ENCODE measurements at places on chromosomes 3 and 15. TPM values are rescaled to one million over a fixed set of nuclear protein-coding genes. Genes with fewer than 3 reads are reported as not detected.

GRCh38 chr3:14319654-14320182, 82.7 kb upstream of the SLC6A6 start:
- no peak for DNase-seq
- H3K27ac ChIP-seq, result no peak overlapping the region
- no peaks in the 10 kb centered on the region for H3K27me3 ChIP-seq
- H3K36me3 ChIP-seq, result no peaks in the 10 kb centered on the region
- no peaks in the 10 kb centered on the region for H3K4me1 ChIP-seq

DNA sequence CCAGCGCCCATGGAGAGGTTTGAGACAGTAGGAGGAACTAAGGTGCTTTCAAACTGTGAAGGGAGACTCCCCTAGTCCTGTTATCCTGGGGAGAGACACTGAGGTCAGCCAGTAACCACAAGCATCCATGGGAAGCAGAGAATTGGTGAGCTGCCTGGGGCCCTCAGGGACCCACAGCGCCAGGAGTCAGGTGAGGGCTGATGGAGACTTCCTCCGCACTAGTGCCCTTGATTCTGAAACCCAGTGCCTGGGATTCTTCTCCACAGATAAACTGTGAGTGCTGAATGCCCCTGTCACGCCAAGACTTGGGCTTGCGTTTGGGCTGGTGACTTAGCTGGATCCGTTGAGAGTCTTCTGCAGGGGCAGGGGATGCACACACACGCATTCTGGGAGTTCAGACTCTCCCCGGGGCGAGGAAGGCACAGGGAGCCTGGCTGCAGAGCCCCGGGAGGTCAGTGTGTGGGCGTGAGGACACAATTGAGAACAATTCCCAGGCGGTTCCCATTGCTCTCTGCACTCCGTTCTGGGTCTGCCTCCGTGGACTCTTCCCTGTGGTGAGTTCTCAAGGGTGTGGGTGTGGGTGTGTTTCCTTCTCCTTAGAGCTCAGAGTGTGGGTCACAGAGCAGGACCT, 37.9 kb upstream of the SLCO2A1 start:
- H3K27me3 ChIP-seq, result no peaks in the 10 kb centered on the region
- no peaks in the 10 kb centered on the region for H3K36me3 ChIP-seq
- no peak overlapping the region for H3K27ac ChIP-seq
- H3K4me3 ChIP-seq, result no peak overlapping the region

DNA sequence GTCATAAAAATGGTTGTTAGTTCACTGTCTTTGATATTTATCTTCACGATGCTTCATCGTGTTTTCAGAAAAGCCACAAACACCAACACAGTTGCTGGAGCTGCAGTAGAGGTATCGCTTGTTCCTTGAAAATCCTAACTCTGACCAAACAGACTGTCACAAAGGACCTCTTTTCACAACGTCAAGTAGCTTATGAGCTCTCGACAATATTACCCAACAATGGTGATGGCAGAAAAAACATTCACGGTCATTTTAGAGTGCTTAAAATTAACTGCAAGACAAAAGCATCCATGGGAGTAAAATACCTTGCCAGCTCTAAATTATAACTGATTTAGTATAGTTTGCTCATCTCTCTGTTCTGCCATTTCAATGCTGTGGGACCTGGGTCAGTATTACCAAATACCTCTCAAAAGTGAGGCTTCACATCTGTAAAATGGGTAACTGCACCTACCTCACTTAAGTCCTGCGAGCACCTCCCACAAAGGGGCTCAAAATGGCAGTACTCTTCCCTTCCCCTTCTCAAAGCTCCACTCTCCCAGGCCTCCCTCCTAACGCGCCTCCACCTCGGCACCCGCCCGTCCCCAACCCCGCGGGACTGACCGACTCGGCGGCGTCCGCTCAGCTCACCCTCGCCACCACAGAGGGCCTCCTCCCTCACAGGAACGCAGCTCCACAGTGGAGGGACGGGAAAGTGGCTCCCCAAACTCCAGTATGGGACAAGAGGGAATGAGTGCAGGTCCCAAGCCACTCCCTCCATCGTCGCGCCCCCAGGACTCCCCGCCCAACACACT, 546 bp downstream of the TRIM59 start:
- DNase-seq, result no peak
- H3K4me3 ChIP-seq, result peak overlapping the region; percentile 46
- no peaks in the 10 kb centered on the region for H3K27me3 ChIP-seq
- peak overlapping the region; percentile 50 for H3K27ac ChIP-seq
- no peaks in the 10 kb centered on the region for H3K36me3 ChIP-seq
- no peaks in the 10 kb centered on the region for H3K4me1 ChIP-seq

- no peak for DNase-seq
- H3K27ac ChIP-seq, result no peak overlapping the region
- no peaks in the 10 kb centered on the region for H3K36me3 ChIP-seq
- no peak overlapping the region for H3K4me3 ChIP-seq
Observed at GRCh38 chr15:58438956-58439355, 7.2 kb downstream of the LIPC start.

- H3K36me3 ChIP-seq, result no peaks in the 10 kb centered on the region
- DNase-seq, result no peak
- H3K27me3 ChIP-seq, result no peaks in the 10 kb centered on the region
- H3K4me1 ChIP-seq, result no peaks in the 10 kb centered on the region
- no peak overlapping the region for H3K4me3 ChIP-seq
Observed at GRCh38 chr15:60838206-60838605, 359.3 kb upstream of the ICE2 start.

GRCh38 chr3:183172051-183172639, 9.6 kb upstream of the LAMP3 start:
- H3K36me3 ChIP-seq, result no peaks in the 10 kb centered on the region
- H3K27ac ChIP-seq, result no peak overlapping the region
- H3K4me3 ChIP-seq, result no peak overlapping the region
- no peaks in the 10 kb centered on the region for H3K27me3 ChIP-seq
- DNase-seq, result no peak

DNA sequence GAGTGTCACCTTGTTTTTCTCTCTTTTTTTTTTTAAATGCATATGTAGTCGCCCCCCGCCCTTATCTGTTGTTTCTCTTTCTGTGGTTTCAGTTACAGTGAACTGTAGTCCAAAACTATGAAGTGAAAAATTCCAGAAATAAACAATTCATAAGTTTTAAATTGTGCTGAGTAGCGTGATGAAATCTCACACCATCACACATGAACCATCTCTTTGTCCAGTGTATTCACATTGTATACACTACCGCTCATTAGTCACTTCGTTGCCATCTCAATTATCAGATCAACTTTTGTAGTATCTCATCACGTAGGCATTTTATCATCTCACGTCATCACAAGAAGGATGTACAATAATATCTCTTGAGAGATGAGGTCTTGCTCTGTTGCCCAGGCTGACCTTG, 62.5 kb upstream of the MLF1 start:
- no peaks in the 10 kb centered on the region for H3K27me3 ChIP-seq
- H3K36me3 ChIP-seq, result no peaks in the 10 kb centered on the region
- no peak overlapping the region for H3K4me3 ChIP-seq
- no peaks in the 10 kb centered on the region for H3K4me1 ChIP-seq
- DNase-seq, result no peak

DNA sequence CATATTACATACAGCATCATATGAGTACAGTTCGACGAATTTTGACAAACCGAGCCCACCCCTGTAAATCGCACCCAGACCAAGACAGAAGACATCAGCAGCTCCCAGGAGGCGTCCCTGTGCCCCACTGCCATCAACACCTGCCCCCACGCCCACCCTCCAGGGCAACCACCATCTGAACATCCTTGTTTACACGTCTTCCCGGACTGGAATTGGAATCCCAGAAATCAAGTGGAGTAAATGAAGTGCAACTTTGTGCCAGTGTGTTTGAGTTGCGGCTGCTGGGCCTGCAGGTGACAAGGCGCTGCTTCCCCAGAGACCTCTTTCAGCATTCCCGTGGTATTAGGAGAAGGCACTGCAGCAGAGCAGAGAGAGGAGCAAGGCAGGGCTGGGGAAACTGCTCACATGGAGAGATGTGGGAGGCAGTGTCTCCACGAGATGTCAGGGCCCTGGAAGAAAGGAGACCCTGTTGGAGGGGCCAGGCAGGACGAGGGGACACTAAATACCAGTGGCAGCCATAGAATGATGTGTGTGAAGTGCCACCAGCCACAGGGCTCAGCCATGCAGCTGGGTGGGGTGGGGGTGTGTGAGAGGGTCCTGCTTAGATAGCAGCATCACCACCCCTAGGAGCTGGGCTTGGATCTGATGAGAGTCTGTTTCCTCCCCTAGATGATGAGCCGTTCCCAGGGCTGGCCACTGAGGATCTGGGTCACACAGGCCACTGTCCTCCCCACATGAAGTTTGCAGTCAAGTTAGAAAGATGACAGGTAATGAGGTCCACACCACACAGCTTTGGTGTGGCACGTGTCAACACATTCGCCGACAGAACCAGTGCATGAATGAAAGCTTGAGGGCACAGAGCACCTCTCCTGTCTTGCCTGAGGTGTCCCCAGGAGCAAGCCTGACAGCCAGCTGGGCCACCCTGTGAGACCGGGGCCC, 33.4 kb upstream of the PCSK6 start:
- H3K4me3 ChIP-seq, result no peak overlapping the region
- no peaks in the 10 kb centered on the region for H3K36me3 ChIP-seq
- no peak for DNase-seq
- peaks cover 3% of the 10 kb centered on the region for H3K4me1 ChIP-seq
- no peaks in the 10 kb centered on the region for H3K27me3 ChIP-seq

DNA sequence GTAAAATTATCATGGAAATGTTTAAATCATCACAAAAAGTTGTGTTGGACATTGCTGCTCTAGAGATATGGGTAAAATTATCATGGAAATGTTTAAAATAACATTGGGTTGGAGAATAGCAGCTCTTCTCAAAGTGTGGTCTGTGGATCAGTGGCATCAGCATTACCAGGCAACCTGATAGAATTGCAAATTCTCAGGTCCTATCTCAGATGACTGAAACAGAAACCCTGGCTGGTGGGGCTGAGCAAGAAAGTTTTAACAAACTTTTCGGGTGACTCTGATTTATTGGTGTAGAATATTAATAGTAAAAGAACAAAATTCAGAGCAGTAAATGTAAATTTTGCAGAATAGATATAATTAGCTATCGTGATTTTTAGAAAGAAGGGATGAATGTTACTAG, 28.9 kb downstream of the NXPE3 start:
- DNase-seq, result no peak
- no peaks in the 10 kb centered on the region for H3K4me1 ChIP-seq
- H3K27ac ChIP-seq, result no peak overlapping the region
- H3K4me3 ChIP-seq, result no peak overlapping the region
- H3K27me3 ChIP-seq, result no peaks in the 10 kb centered on the region

DNA sequence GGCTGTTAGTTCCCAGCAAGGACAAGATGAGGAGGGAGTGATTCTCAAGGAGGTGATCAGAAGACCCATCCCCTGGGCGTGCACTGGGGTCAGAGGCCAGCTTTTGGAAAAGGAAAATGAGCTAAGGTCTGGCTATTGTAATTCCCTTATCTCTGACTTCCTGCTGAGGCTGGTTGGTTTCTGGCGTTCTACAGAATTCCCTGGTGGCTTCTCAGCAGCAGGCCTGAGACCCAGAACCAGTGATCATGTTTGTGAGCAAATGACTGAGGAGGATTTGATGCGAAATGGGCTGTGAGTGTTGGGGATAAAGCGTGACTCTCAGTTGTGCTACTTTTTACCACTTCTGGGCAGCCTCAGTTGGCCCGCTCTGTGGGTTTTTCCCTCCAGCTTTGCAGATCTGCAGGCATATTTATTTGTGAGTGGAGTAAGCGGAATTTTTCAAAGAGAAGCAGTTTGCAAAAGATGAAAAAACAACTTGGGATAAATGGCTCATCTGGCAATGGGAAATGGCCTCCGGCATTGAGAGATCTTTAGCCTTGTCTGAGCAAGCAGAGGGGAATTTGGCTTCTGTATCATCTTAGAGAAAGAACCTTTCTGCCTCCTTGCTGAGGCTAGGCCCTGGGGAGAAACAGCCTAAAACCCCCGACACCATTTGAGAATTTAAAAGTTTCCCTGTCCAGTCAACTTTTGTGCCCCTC, 102.7 kb downstream of the SLCO3A1 start:
- no peaks in the 10 kb centered on the region for H3K4me1 ChIP-seq
- no peaks in the 10 kb centered on the region for H3K27me3 ChIP-seq
- peak; percentile 36 for DNase-seq
- H3K4me3 ChIP-seq, result no peak overlapping the region

GRCh38 chr15:33411596-33412540, 101.1 kb downstream of the RYR3 start:
- DNase-seq, result no peak
- H3K27me3 ChIP-seq, result no peaks in the 10 kb centered on the region
- no peaks in the 10 kb centered on the region for H3K4me1 ChIP-seq
- H3K27ac ChIP-seq, result no peak overlapping the region

GRCh38 chr3:190024912-190025311, 95.8 kb downstream of the P3H2 start:
- no peaks in the 10 kb centered on the region for H3K36me3 ChIP-seq
- H3K27me3 ChIP-seq, result no peaks in the 10 kb centered on the region
- no peak overlapping the region for H3K27ac ChIP-seq
- no peaks in the 10 kb centered on the region for H3K4me1 ChIP-seq
- DNase-seq, result no peak
- no peak overlapping the region for H3K4me3 ChIP-seq

DNA sequence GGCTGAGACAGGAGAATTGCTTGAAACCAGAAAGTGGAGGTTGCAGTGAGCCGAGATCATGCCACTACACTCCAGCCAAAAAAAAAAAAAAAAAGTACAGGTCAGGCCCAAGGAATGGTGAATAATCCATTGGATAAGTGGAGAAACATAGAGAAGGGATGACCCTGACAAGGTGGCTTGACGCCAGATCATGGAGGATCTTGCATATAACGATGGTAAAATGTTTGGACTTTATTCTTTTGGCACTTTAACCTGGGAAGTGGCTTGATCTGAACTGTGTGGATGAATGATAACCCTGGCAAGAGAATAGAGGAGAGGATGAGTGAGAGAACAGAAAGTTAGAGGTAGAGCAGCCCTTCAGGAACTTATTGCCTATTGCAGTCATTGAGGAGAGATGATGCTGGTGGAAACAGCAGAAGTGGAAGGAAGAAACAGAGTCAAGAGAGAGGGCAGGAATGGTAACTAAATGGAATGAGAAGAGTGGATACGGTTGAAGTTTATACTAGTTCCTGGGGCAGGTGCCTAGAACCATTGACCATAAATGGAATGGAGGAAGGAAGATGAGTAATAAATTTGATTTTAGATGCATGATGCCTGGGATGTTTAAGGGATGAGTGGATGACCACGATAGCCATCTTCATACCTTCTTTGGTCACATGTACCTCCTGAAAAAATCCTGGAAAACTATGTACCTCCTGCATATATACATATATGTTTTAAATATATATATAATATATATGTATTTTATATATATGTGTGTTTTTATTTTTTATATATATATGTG, 57.8 kb downstream of the BLM start:
- no peaks in the 10 kb centered on the region for H3K4me1 ChIP-seq
- DNase-seq, result no peak
- H3K4me3 ChIP-seq, result no peak overlapping the region
- no peaks in the 10 kb centered on the region for H3K27me3 ChIP-seq

Gene COX5A
- total RNA-seq, result 93.3 TPM

Gene ADAMTS9
- 30.0 TPM for total RNA-seq

Gene ZKSCAN7
- total RNA-seq, result 15.2 TPM

Gene RLBP1
- total RNA-seq, result not detected

Gene ZDHHC23
- total RNA-seq, result 10.1 TPM

Gene TTLL13
- total RNA-seq, result not detected

Data from prostate gland (tissue), 2 donors.